ENCODE measurements at places on chromosomes 11 and 22.

DNA sequence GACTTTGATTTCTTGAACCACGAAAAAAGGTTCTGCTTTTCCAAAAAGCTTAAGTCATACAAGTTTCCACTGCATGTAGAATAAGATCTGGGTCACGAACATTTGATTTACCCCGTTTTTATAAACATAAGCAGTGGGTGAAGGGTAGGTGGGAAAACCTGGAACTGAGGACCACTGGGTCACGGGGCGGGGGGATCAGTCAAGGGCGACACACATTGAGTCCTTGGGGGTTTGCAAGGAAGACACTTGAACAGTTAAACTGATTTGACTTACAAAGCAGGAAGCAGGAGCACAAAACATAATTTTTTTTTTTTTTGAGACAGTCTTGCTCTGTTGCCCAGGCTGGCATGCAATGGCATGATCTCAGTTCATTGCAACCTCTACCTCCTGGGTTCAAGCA is 10.9 kb downstream of the FADS3 start:
- DNase-seq: no peak

DNA sequence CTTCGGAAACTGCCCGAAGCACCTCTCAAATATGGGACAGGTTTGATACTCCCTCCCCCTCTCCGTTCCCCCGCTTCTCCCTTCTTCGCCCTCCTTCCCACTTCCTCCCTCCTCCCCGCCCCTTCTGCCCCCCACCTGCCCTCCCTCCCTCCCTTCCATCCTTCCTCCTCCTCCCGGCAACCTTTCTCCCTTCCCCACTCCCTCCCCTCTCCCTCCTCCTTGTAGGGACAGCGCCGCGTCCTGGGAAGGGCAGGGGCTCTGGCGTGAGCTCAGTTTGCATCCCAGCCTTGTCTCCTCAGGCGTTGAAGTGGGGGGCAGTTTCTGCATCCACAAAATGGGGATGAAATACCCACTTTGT is 6.1 kb upstream of the NFAM1 start:
- no peak for DNase-seq

DNA sequence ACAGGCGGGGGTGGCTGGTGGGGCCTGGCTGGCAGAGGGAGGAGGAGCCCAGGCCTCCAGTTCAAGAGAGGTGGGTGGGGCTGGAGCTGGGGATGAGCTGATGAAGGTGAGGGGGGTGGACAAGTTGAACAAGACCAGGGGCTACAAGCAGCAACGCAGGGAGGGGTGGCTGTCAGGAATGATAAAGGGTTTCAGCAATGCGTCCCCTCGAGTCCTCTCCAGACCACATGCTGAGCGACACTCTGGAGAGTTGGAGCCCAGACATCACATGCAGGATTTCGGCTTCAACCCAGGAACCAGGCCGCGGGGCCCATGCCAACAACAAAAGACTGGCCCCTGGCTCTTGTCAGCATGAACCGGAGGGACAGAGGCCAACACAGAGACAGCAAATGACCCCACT is 480.3 kb downstream of the BRD1 start:
- DNase-seq: no peak

GRCh38 chr22:42805998-42806830 is 50.9 kb downstream of the ARFGAP3 start:
- DNase-seq: no peak
